ENCODE measurements at places on chromosomes 12 and 14.

DNA sequence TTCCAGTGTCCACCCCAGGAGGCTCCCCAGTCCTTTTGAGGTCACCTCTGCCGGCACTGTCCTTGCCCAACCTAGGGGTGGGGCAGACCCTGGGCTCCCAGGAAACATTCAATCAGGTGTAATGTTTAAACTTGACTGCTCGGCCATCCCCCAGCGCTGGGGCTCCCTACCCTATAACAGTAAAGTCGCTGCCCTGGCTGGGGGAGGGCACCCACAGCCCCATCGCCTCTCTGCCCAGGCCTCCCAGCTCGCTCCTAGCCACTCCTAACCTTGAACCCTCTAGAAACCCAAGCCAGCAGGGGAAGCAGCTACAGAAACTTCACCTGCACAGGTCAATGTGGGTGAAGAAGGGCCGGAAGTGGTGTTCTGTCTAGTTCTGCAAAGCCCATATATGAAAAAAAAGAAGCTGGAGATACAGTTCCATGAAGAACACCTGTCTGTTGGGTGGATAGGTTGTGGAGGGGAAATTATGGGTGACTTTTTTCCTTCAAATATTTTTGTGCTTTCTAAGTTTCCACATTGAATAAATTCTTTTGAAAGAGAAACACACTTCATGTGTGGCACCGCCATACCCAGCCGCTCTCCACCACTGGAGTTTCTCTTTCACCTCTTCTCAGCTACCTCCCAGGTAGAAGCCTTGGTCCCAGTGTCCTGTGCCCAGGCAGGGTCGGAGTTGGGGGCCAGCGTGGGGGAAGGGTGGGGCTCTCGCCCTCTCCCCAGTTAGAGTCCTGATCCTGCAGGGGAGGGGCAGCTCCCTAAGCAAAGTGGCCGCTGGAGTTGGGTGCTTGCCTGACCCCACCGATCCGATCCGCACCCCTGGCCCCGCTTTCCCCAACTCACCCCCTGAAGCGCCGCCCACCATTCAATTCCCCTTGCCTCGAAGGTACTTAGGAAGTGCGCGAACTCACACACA is 1.1 kb downstream of the CLMN start:
- DNase-seq, result no peak

GRCh38 chr12:123937707-123938591 is 34.7 kb downstream of the CCDC92 start:
- DNase-seq, result peak; percentile 41

DNA sequence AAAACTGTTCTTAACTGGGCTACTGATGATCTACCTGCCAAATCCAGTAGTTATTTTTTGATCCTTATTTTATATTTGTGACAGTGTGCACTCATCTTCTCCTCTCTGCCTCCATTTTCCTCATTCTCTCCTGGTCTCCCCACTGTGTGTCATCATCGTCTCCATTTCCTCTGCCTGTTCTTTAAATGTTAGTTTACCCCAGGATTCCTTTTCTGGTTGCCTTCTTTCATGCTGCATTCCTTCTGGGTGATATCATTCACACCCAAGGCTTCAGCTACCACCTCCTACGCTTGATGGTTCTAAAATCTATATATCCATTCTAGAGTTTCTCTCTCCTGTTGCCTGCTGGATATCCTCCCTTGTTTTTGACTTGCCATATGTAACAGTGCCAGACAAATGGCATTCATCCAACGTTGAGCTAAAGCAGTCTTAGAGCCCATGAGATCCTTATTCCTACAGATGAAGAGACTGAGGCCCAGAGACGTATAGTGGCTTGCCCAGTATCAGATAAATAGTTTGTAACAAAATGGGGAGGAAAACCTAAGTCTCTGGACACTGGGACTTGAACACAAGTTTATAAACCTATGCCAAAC is 109.5 kb downstream of the DIP2B start:
- no peak for DNase-seq

GRCh38 chr12:81863406-81863805 is 104.3 kb upstream of the PPFIA2 start:
- no peak for DNase-seq

- no peak for DNase-seq
These were observed 33.9 kb upstream of the VASH1 start for GRCh38 chr14:76727384-76727783.

DNA sequence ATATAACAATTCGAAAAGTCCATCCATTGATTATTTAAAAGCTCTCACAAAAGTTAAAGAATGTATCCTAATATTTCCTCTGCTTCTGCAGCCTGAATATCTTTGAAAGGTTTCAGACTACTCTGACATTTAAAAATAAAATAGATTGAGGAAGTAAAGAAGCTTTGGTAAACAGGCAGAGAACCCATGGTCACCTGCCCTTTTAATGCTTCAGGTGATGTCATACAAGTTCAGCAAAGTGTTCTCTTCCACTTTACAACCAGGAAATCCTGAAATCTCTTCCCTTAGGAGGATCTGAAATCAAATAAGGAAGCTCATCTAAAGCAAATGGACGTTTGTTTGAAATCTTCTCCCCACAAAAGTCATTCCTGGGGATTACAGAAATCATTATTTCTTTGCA is 322.4 kb downstream of the PDZRN4 start:
- DNase-seq, result no peak

- DNase-seq, result peak; percentile 65
These were observed 15.5 kb downstream of the MANSC1 start for GRCh38 chr12:12334367-12335040.

GRCh38 chr12:117017807-117018206 is 81.4 kb downstream of the TESC start:
- DNase-seq, result no peak

DNA sequence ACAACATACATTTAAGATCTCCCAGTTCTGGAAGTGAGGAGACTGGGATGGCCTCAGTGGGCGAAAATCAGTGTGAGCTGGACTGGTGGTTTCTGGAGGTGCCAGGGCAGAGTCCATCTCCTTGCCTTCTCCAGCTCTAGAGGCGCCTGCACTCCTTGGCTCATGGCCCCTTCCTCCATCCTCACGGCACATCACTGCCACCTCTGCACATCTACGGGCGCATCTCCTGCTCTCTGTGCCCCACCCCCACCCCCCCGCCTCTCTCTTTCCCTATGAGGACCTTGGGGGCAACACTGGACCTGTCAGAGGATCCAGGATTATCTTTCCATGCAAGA is 62.8 kb upstream of the DIO3 start:
- DNase-seq, result peak; percentile 4

- DNase-seq, result no peak
These were observed 11.9 kb upstream of the NUDT4 start for GRCh38 chr12:93365616-93366405.

DNA sequence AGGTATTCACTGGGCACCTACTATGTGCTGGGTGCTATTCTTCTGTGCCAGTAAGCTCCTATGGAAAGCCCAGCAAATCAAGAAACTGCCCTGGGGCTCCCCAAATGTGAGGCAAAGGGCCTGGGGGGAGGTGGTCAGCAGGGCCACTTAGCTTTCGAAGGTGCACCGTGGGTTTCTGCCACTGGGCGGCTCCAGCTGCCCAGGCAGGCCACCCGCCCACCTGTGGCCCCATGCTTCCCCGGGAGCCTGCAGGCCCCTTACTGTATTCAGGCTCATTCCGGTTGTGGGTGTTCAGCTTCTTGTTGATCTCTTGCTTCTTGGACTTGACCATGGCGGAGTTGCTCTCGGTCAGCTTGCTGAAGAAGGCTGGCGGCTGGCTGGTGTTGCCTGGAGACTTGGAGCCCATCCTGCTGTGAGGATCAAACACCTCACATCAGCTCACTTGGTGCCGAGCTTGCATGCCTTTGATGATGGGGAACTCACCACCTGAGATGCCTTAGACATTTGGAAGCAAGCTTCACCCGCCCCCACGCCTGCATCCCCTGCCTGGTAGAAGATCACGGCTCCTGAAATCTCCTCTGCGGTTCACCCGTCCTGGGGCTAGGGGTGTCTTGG is 37.3 kb downstream of the RFLNA start:
- no peak for DNase-seq

- no peak for DNase-seq
These were observed 23.8 kb upstream of the CISTR start for GRCh38 chr12:53775478-53776145.

DNA sequence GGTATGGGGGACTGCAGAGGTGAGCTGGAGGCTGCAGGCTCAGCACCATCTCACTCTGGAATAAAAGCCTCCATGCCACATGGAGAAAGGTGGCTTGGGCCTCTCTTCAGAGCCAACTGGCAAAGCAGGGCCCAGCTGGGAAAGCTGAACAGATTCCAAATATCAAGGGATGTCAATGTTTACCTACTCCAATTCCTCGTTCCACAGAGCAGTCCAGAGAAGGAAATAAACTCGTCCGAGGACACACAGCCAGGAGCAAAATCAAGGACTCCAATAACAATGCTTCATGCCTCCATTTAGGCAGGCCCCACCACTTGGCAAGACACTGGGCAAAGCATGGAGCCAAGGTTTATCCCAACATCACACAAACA is 36.3 kb upstream of the PNMA1 start:
- no peak for DNase-seq

Data from activated CD8-positive, alpha-beta memory T cell treated with anti-CD3 and anti-CD28 coated beads, Interleukin-2, amount 50 U/mL, for 4 hours (primary cell).